ENCODE measurements at places on chromosomes 2 and 18.

GRCh38 chr18:12102136-12102842, 8.6 kb downstream of the ANKRD62 start:
- no peak for DNase-seq

DNA sequence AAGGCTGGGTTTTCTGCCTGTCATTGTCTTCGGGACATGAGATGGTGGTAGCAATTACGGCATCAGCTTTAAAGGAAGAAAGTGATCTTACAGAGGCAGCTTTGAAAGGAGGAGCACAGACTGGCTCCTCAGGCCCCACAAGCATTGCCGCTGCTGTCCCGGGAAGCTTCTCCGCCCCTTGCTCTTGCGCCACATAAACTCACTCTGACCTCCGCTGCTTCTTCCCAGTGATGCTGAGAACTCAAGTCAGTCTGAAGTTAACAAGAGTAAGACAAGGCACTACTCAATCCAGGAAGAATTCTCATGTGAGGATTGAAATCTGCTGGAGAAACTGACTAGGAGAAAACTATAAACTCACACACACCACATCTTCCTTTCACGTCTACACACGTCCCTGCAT, 112.4 kb upstream of the RIOK3 start:
- no peak for DNase-seq

- DNase-seq = no peak
Measured at GRCh38 chr2:105578166-105578565, 166.5 kb upstream of the NCK2 start.

DNA sequence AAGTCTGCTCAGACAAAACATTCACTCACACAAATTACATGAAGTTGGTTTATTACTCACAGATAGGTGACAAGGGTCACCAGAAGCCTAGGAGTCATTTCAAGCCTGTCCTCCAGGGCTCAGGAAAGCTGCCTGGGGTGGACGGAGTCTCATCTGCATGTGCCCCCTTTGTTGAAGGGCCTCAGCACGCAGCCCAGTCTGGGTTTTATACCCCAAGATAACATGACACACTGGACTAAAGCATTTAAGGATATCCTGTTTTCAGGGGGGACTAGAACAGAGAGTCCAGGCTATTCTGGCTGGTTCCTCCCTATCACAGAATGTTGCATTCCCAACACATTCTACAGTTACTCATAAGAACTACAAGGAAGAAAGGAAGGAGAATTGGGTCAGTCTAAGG, 164.7 kb downstream of the MREG start:
- DNase-seq = no peak

DNA sequence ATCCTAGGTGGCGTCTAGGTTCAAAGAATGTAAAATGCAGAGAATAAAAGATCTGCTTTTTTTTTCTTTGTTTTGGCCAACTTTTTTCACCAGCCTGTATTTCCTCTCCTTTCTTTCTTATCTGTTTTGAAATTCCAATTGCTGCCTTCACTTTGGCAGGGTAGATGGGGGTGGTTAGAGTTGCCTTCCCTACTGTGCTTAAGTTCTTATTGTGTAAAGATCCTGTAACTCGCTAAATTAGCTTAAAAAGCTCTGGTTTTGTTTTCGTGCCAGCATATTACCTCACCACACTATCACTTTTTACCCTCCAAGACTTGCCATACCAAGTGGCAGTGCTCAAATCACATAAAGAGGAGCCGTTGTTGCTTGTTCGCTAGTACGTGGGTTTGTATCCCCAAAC, 921.7 kb downstream of the DPP10 start:
- DNase-seq = no peak

DNA sequence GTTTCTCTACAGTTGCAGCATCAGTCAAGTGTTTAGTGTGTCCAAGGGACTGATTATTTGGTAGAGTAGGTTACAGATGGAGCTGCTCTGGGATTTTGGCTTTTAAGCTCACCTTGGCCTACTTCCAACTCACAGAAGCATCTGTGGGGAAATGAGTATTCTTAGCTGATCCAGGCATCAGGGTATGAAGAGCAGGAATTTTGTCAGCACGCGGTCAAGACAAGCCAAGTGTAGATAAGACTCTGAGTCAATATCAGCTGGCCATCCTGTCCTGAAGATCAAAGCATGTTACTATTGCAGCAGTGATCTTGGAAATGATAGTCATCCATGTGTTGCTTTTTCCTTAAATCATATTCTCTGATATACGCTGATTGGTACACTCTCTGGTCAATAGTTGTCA, 24.4 kb downstream of the SERPINB4 start:
- no peak for DNase-seq

GRCh38 chr2:225998116-225998515, 598.6 kb downstream of the NYAP2 start:
- no peak for DNase-seq

GRCh38 chr18:78796693-78797455, 182.7 kb upstream of the SALL3 start:
- DNase-seq = no peak

DNA sequence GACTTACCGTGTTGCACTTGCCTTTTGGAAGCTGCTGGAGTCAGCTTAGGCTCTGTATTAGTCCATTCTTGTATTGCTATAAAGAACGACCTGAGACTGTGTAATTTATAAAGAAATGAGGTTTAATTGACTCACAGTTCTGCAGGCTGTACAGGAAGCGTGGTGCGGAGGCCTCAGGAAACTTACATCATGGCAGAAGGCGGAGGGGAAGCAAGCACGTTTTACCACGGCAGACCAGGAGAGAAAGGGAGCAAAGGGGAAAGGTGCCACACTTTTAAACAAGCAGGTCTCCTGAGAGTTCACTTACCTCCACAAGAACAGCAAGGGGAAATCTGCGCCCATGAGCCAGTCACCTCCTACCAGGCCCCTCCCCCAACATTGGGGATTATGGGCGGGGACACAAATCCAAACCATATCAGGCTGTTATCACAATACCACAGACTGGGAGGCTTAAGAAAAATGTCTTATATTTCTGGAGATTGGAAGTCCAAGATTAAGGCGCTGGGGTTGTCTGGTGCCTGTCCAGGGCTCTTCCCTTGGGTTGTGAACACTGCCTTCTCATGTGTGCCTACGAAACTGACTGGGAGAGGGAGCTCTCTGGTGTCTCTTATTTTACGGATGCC, 3.6 kb upstream of the D2HGDH start:
- no peak for DNase-seq

DNA sequence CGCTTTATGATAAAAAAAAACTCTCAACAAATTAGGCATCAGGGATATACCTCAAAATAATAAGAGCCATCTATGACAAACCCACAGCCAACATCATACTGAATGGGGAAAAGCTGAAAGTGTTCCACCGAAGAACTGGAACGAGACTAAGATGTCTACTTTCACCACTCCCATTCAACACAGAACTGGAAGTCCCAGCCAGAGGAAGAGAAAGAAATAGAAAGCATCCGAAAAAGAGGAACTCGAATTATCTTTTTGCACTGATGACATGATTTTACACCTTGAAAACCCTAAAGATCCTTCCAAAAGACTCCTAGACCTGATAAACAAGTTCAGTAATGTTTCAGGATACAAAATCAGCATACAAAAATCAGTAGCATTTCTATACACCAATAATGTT, 121.6 kb downstream of the ZRANB3 start:
- no peak for DNase-seq

GRCh38 chr2:222809582-222809981, 51.3 kb upstream of the ACSL3 start:
- no peak for DNase-seq
